ENCODE measurements at places on chromosomes 16 and 17.

DNA sequence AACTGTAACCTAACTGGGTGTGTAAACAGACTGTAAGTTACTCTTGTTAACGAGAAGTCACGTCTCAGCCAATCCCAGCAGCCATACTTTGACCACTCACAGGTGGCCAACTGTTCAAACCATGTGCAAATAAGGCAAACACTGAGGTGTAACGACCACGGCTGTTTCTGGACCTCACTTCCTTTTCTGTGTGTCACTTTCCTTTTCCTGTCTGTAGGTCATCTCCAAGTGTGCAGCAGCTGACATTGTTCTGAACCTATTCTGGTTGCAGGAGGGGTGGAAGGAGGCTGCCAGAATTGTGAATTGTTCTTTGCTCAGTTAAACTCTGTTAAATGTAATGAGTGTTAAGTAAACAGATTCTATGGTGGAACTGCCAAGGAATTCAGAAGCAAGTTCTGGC, 627.4 kb downstream of the KCNJ2 start:
- no peaks in the 10 kb centered on the region for H3K27me3 ChIP-seq
- no peaks in the 10 kb centered on the region for H3K36me3 ChIP-seq
- H3K4me3 ChIP-seq: no peak overlapping the region
- no peaks in the 10 kb centered on the region for H3K4me1 ChIP-seq

- no peak overlapping the region for H3K4me3 ChIP-seq
- H3K27ac ChIP-seq: no peak overlapping the region
- H3K36me3 ChIP-seq: no peaks in the 10 kb centered on the region
- no peak for DNase-seq
- H3K4me1 ChIP-seq: peaks cover 9% of the 10 kb centered on the region
These were observed 8.6 kb downstream of the C16orf96 start for GRCh38 chr16:4564661-4565267.

GRCh38 chr16:13453325-13453724, 466.6 kb upstream of the ERCC4 start:
- no peaks in the 10 kb centered on the region for H3K36me3 ChIP-seq
- H3K4me3 ChIP-seq: no peak overlapping the region

DNA sequence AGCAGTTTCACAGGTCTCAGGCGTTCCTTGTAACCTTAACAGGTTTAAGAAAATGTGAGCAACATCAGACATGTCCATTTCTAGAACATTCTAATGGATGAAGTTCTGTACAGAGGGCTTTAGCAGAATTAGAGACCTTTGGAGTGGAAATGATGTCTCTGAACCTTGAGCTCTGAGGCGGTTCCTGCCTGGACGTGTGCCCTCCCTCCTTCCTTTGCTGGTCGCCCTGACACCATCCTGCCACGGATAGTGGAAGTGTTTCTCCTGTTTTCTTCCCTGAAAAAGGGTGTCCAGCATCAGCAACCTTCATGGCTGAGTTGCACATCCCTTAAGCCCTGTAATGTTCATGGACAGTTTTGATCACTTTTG, 11.1 kb downstream of the SPATA33 start:
- H3K27ac ChIP-seq: no peak overlapping the region
- no peak for DNase-seq
- no peaks in the 10 kb centered on the region for H3K36me3 ChIP-seq
- H3K27me3 ChIP-seq: no peaks in the 10 kb centered on the region
- H3K4me3 ChIP-seq: no peak overlapping the region
- H3K4me1 ChIP-seq: peaks cover 27% of the 10 kb centered on the region

DNA sequence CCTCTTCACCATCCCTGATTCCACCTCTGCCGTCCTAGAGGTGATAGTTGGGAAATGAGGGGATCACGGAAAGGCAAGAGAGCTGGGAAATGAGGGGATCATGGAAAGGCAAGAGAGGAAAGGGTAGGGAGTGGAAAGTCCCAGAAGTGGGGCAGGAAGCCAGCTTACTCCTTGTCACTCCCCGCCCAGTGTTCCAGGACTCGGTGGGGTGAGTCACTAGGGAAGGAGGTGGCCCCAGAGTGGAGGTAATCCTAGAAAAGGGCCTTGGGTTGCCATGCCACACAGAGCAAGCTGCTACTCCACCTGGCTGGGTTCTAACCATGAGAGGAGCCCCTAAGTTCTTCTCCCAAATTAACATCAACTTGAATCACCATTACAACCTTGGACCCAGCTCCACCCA, 14.8 kb downstream of the ALOXE3 start:
- H3K4me1 ChIP-seq: no peaks in the 10 kb centered on the region
- no peak for DNase-seq
- no peaks in the 10 kb centered on the region for H3K36me3 ChIP-seq

DNA sequence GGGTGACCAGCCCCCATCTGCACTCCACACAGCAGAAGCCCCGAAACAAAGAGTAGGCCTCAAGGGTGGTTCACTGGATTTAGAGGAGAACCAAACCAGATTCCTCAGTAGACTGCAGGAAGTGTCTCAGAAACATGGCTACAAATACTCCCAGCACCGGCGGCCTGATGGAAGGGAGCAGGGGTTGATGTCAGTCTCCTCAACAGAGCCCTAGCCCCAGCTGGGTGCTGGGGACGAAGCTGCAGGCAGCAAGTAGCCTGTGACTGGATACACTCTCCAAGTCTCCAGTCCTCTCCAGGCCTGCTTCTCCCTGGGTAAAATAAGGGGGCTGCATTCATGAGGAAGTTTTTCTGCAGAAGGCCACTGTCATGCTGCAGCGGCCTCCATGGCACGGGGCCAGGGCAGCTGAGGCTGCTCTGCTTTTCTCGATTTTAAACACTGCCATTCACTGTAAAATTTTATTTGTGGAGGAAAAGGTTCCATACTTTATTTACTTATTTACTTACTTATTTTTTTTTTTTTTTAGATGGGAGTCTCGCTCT, 36.7 kb upstream of the SREBF1 start:
- H3K4me3 ChIP-seq: no peak overlapping the region
- H3K27me3 ChIP-seq: no peaks in the 10 kb centered on the region
- DNase-seq: no peak
- no peaks in the 10 kb centered on the region for H3K4me1 ChIP-seq
- no peak overlapping the region for H3K27ac ChIP-seq
- H3K36me3 ChIP-seq: peaks cover 1% of the 10 kb centered on the region

DNA sequence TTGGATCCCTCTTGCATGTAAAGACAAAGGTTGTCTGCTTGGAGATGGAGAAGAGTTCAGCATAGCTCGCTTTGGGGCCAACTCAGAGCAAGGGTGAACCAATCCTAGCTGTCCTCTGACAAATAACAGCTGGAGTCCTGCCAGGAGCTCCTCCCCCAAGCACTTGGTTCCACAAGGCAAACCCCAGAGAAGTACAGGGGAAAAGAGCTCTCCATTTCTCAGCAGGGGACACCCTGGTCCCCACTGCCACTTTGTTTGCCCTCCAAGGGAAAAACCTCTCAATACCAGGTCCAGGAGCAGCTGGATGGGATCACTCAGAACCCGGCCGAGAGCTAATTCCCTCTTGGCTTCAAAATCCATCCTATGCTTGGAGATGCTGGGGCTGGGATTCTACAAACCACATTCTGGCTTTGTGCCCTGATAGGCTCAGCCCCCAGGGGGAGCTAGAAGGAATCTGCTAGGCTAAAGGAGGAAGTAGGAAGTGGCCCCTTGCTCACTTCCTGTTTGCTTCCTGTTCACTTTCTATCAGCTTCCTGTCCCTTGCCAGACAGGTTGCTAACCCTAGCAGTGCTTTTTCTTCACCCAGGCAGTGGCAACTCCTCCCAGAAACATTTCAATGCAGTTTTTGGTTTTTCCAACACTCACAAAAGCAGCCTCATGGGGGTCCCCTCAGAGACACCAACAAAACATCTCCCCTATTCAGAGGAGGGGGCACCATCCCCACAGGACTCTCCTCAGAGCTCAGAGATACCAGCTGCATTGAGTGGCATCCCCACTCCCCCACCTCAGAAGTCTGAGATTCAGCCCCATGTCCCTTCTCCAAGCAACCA, 30.7 kb downstream of the CDRT4 start:
- H3K4me1 ChIP-seq: peaks cover 11% of the 10 kb centered on the region
- H3K27me3 ChIP-seq: no peaks in the 10 kb centered on the region
- peak; percentile 1 for DNase-seq
- H3K36me3 ChIP-seq: peaks cover 14% of the 10 kb centered on the region

DNA sequence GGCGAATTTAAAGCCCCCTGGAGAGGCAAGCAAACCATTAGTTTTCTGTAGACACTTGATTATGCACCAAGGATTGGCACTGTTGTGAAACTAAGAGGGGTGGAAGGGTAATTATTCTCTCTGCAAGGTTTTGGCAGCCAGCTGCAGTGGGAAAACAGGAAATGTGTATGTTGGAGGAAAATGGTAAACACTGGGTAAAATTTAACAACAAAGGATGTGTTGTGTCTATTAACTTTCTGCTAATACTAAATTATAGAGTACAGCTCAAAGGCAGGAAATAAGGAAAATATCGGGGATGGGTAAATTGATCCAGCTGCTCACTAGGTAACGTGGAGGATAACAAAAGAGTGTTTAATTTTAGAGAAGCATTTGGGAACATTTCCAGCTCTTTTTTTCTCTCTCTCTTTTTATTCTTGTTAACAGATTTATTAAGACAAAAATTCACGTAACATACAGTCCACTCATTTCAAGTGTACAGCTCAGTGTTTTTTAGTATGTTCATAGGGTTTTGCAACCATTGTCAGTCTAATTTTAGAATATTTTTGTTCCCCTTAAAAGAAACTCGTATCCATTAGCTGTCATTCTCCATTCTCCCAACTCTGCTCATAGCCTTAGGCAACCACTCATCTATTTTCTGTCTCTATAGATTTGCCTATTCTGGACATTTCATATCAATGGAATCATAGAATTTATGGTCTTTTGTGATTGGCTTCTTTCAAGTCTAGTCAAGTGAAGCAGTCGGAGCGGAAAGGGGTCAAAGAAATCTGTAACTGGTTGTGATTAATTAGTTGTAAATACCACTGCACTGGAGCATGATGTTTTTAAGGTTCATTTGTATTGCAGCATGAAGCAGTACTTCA, 41.8 kb downstream of the TANGO6 start:
- no peak overlapping the region for H3K4me3 ChIP-seq
- no peaks in the 10 kb centered on the region for H3K36me3 ChIP-seq
- no peaks in the 10 kb centered on the region for H3K27me3 ChIP-seq

DNA sequence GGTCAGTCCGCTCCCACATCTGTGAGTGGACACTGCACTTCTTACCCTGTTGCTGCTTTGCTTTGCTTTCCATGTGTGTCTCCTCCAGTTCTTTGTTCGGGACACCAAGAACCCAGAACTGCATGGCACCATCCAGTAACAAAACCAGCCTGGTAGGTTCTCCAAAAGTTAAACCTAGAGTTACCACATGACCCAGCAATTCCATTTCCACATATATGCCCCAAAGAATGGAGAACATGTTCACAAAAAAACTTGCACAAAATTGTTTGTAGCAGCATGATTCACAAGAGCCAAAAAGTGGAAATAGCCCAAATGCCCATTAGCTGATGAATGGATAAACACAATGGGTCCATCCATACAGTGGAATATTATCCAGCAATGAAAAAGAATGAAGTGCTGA, 10.3 kb upstream of the CCL22 start:
- no peak overlapping the region for H3K4me3 ChIP-seq
- no peaks in the 10 kb centered on the region for H3K36me3 ChIP-seq
- DNase-seq: no peak
- peaks cover 28% of the 10 kb centered on the region for H3K4me1 ChIP-seq

DNA sequence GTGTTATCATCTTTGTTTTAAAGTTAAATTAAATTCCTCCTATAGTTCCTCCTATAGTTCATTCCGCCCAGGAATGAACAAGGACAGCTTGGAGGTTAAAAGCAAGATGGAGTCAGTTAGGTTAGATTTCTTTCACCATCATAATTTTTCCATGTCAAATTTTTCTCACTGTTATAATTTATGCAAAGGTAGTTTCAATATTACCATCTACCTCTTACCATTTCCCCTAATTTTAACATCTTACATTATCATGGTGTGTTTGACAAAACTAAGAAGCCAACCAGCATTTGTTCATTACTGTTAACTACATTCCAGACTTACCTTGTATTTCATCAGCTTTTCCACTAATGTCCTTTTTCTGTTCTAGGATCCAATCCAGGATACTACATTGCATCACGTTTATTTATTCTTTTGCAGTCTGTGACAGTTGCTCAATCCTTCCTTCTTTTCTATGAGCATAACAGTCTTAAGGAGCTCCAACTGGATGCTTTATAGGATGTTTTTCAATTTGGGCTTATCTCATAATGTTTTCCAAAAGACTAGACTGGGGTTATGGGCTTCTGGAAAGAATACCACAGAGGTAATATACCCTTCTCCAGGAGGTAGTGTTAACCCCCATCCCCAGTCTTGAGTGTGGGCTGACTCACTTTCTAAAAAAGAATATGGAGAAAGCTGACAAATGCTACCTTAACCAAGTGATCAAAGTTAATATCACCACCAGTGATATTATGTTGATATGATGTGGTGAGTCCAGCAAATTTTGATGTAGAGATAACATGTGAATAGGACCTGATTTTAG, 158.5 kb downstream of the PPM1E start:
- no peak overlapping the region for H3K4me3 ChIP-seq
- no peaks in the 10 kb centered on the region for H3K4me1 ChIP-seq
- H3K27ac ChIP-seq: no peak overlapping the region
- H3K27me3 ChIP-seq: peaks cover 8% of the 10 kb centered on the region

DNA sequence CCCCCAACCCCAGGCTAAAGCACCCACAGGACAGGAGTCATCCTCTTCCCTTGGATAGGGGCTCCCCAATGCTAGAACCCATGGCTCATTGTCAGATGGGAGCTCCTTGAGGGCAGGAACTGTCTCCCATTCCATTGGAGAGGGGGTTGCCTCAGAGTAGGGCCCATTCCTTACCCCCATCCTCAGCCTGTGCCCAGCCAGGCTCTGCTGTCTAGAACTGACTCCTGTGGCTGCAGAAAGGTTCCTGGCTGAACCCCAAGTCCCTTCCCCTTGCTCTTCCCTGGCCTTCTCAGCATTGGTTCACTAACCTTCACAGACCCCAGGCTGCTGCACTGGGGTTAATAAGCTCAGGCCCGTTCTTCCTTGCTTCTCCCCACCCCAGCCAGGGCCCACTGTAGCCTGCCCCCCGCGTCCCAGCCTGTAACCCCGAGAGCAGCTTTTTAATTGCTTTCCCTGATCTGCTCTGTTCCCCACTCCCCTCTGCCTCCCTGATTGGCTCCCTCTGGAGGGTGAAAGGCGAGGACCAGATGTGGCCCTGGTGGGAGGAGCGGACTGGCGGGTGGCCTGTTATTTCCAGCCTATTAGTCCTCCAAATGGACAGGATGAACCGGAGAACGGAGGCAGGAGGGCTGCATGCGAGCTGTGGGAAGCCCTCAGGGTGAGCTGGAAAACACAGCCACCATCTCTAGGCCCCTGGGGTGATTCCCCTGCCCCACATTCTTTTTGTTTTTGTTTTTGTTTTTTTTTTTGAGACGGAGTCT, 6.0 kb upstream of the GFAP start:
- DNase-seq: no peak
- H3K27ac ChIP-seq: no peak overlapping the region
- peaks cover 16% of the 10 kb centered on the region for H3K27me3 ChIP-seq
- H3K4me3 ChIP-seq: no peak overlapping the region

DNA sequence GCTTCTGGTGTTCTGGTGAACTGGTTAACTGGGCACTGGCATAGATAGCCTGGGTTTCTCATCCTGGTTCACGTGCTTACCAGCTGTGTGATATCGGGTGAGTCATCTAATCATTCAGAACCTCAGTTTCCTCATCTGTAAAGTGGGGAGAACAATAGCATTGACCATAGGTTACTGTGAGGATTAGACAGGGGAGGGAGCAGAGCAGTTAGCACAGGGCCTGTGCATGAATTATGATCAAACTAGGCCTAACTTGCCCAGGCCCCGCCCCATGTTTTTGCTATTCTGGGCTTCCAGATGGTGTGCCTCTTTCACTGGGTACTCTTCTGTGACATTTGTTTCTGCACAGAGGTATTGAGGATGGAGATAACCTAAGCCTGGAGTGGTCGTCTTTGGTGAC, 4.6 kb upstream of the KLHL36 start:
- DNase-seq: no peak
- H3K4me1 ChIP-seq: peaks cover 40% of the 10 kb centered on the region
- H3K27ac ChIP-seq: no peak overlapping the region
- peaks cover 6% of the 10 kb centered on the region for H3K27me3 ChIP-seq
